Cardiac fibroblast (primary cell): ENCODE measurements at places on chromosomes 5 and 9.
A peak's percentile ranks its signal among the peaks of the same experiment; 100 is the strongest.

DNA sequence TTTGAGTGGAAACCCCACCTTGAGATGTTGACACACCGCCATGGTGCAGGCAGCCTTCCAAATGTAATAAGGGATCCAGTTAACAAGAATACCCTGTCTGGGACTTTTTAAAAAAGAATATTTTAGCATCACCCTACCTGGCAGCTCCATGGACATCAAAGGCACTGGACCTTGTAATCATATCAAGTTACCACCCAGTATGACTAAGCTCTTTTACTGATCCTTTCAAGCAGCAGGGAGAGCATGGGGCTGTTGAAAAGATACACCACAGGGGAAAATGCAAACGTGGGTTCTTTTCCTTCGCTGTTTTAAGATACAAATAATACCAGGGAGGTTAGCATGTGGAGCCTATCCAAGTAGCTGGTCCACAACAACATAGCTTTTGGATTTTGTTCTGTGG lies 211.2 kb downstream of the SAXO1 start:
- DNase-seq = no peak

- no peak for DNase-seq
Observed at GRCh38 chr5:176742246-176743105, 67.9 kb upstream of the UNC5A start.

GRCh38 chr9:95433096-95433819 lies 83.5 kb downstream of the PTCH1 start:
- peak; percentile 15 for DNase-seq

DNA sequence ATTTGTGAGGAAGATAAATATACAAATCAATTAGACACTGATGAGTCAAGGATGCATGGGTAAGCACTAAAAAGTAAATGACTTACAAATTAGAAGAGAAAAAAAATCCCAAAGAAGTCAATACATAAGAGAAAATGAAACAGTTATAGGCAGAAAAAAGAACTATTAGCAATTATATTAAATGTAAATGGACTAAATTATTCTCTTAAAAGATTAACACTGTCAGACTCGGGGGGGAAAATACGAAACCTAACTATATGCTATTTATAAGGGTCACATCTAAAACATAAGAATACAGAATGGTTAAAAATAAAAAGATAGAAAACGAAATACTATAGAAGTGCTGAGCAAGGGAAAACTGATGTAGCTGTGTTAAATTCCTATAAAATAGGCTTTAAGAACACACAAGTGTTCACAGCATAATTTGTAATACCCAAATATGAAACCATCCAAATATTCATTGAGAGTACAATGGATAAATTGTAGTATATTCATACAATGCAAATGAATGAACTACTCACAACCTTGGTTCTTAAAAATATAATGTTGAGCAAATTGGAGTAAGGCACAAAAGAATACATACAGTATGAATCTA lies 67.1 kb upstream of the SH3PXD2B start:
- no peak for DNase-seq

GRCh38 chr5:16544607-16545374 lies 72.0 kb downstream of the RETREG1 start:
- DNase-seq = no peak

DNA sequence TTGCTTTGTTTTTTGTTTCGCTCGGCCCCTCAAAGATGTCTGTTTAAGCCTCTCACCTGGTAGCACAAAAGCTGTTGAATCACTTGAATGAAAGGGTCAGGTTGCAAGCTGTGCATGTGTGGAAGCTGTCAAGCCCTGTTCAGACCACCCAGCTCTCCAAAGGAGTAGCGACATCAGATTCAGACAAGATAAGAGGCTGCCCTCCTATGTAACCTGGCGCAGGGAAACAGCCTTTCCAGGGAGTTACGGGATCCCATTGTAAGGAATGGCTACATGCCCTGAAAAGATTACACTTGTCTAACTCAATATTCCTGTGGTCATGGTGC lies 2.9 kb downstream of the FREM1 start:
- no peak for DNase-seq

DNA sequence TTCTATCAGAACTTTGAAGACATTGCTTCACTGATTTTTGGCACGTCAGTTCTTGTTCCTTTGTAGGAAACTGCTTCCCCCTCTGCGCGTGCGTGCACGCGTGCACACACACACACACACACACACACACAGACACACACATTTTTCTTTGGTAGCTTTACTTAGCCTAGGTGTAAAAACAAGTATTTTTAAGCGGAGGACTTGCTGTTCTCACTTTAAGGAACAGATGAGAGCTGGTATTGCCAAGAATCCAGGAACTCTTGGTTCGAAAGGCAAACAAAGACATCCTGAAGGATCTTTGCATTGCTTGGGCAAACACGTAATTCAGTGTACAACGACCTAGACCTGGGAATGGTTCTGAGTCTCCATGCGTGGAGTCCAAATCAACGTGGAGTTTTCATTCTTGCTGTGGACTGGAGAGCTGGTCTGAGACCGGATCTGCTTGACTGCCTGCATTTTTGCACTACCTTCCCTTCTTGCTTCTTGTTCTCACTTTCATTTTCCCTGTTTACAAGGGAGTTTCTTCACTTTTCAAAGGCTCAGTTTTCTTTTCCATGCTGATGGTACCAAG lies 8.2 kb downstream of the TMEM268 start:
- DNase-seq = no peak

GRCh38 chr5:132760601-132761317 lies 13.5 kb downstream of the CCNI2 start:
- no peak for DNase-seq

DNA sequence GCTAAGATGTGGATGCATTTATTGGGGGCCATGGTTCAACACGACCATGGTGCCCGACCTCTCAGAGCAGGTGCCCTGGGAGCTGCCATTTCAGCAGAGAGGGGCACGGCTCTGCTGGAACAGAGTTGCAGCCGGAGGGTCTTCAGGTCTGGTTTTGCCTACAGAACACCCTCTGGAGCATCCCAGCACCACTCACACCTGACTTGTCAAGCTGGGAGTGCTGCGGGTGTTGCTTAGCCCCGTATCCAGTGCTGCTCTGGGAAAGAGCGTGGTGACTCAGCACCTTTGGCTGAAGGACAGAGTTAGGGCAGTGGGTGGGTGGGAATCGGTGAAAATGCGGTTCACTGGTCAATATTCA lies 36.5 kb upstream of the IRX4 start:
- no peak for DNase-seq

GRCh38 chr5:133589286-133589685 lies 23.1 kb downstream of the FSTL4 start:
- no peak for DNase-seq

- peak; percentile 18 for DNase-seq
Observed at GRCh38 chr5:31531543-31531887, 378 bp downstream of the DROSHA start.

DNA sequence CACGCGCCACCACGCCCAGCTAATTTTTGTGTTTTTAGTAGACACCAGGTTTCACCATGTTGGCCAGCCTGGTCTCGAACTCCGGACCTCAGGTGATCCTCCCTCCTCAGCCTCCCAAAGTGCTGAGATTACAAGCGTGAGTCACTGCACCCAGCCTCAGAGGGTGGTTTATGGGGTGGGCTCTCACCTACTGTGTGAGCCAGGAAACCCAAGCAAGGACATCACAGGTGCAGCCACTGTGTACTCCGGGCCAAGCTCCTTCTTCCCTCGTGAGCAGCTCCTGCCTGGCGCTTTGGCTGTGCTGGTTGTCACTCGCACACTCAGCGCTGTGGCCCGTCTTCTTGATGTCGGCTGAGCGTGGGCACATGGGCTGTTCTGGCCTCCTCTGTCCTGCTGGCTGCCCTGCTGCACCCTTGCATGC lies 70.1 kb downstream of the WNK2 start:
- no peak for DNase-seq

DNA sequence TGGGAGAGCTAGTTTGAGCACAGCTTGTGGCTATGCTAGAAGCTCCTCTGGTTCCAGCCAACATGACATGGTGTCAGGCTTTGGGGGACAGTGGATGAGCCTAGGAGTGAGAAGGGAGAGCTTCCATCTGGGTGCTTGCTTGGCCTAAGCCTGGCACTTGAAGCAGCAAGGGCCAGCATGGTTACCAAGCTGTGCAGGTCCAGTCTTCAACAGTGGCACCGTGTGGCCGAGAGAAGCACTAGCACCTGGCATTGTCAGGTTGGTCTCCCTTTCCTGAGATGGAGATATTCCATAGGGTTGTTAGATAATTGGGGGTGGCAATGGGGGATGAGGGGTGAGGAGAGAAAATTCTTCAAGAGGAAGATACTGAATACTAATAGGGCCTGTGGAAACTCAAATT lies 261.9 kb downstream of the PBX3 start:
- DNase-seq = peak; percentile 5

DNA sequence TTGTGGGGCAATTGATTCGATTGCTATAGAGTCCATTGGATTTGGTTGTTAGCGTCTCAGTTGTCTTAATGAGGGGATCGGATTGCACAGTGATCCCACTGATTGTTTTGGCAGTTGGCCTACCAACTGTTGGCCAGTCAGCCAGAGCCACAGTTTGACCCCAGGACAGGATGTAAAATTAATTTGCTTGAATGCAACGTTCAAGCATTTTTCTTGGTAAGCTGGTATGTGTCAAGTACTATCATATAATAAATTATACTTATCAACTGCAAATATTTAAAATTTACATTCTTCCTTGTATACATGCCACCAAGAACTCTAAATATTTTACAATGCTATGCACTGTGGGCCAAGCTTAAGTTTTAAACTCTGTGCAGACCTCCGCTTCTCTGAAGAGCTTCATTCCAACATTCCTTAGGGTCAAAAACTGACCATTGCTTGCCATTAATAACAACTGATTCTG lies 80.4 kb upstream of the OSMR start:
- DNase-seq = peak; percentile 50

DNA sequence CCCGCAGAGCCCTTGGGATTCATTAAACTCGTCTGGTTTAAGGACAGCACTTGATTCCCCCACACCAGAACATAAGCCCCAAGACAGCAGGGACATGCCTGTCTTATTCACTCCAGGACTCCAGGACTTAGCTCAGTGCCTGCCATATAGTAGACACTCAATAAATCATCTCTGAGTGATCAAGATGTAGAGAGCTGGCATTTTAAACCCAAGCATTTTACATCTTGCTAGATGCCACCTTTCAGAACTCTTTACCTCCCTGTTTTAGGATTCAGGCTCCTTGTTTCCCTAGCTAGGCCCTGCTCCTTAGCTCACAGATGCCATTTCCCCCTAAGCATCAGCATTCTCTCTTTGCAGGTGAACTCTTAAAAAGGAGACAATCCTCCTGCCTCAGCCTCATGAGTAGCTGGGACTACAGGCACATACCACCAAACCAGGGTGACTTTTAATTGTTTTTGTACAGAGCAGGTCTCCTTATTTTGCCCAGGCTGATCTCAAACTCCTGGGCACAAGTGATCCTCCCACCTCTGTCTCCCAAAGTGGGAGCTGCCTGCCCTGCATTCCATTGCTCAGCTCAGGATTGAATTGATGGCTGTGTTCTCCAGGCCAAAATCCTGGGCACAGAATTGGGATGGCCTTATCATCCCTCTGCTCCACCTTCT lies 32.0 kb upstream of the CPEB4 start:
- DNase-seq = no peak

DNA sequence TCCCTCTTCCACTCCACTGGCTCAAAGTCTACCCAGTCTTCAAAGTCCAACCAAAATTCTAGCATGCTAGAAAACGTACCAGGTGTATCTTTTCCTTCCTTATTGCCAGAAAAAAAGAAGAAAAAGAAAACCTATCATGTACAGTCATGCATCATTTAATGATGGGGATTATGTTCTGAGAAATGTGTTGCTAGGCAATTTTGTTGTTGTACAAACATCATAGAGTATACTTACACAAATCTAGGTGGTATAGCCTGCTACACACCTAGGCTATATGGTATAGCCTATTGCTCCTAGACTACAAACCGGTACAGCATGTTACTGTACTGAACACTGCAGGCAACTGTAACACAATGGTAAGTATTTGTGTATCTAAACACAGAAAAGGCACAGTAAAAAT lies 104.8 kb downstream of the SREK1 start:
- DNase-seq = no peak

- DNase-seq = no peak
Observed at GRCh38 chr5:93596676-93597490, 13.9 kb downstream of the NR2F1 start.

GRCh38 chr5:170289121-170289520 lies 8.5 kb downstream of the LCP2 start:
- DNase-seq = no peak

GRCh38 chr5:9456435-9457042 lies 89.3 kb downstream of the SEMA5A start:
- DNase-seq = peak; percentile 68

DNA sequence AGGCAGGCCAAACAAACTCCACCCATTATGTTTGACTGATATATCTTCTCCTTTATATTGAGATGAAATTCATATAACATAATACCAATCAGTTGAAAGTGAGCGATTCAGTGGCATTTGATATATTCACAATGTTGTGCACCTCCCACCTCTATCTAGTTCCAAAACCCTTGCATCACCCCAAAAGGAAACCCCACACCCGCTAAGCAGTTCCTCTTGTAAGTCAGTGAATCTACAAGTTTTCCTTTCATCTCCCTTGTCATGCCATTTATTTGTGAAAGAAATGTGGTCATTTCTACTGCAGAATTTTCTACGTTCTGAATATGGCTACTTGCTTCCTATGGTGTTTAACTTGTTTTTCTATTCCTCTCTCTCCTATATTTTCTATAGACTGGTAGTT lies 99.4 kb upstream of the PTPN3 start:
- no peak for DNase-seq

DNA sequence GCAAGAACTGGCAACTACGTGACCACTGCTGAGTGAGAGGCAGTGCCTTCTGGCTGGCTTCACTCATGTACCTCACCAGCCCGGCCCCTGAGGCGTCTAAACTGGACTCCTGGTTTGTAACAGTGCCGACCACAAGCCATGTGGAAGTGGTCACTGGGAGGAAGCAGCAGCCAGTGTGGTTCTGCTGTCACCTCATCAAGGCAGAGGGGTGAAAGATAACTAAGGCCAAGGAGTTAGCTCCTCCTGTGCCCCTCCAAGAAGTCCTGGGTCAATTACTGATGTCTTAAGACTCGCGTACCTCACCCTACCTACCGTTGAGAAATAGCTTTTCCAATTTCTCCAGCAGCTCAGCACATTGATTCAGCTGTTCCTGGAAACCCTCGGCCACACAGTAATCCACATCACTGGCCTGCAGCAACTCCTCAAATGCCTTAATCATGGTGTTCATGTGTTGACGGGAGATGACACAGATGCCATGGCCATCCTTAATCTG lies 142.9 kb downstream of the CDK5RAP2 start:
- DNase-seq = no peak

GRCh38 chr5:139636975-139637408 lies 11.2 kb upstream of the CXXC5 start:
- peak; percentile 60 for DNase-seq

- DNase-seq = peak; percentile 53
Observed at GRCh38 chr5:52896534-52897237, 92.5 kb upstream of the ITGA2 start.

- DNase-seq = no peak
Observed at GRCh38 chr9:133372144-133372543, 3.7 kb downstream of the SURF4 start.

- DNase-seq = no peak
Observed at GRCh38 chr5:170161069-170161468, 55.4 kb downstream of the FOXI1 start.
